ENCODE measurements at places on chromosomes 1 and 21.

DNA sequence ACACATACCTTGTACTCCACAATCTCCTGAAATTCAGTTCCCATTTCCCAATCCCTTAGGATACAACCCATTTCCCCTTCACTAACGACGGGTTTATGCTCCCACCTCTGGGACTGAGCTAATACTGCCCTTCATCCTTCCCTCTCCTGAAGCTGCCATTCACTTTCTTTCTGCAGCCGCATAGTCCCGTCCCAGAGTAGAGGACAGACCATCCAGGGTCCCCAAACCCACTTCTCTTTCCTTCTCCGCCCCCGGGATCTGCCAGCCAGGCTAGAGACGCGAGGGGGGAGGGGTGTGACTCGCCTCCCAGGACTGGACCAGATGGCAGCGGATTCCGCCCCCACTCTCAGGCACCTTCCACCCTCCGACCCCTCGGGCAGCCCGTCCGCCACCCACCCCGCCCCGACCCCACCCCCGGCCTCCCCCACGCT, 679 bp downstream of the ABL2 start:
- no peak for DNase-seq

- no peak for DNase-seq
Measured at GRCh38 chr1:82849460-82849859, 1048.7 kb downstream of the ADGRL2 start.

DNA sequence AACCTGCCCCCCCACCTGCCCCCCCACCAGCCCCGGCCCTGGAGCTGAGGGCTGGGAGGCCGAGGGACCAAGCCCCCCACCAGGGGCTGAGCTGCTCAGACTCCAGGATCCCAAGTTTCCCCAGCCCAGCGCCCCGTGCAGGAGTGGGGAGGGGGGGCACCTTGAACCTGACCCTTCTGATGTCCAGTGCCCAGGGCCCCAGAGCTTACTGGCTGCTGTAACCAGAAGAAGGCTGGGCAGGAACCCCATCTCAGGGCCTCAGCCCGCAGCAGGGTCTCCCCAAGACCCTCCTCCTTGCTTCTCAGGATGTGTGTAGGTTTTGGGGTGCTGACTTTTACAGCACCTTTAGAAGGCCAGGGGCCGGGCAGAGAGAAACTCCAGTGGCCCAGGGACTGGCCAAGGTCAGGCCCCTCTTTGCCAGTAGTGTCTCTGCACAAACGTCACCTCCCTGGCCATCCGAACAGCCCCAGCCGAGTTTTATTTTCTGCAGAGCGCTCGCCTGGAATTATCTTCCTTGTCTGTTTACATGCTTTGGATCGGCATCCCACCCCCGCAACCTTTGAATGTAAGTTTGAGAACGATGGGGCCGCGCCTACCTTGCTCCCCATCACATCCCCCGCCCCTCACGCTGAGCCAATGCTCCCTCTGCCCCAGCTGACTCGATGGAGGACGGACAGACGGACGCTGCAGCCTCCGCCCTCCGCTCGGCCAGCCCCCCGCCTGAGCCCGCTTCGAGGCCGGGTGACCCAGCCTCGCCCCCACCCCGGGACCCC, 70.1 kb upstream of the CASZ1 start:
- no peak for DNase-seq

DNA sequence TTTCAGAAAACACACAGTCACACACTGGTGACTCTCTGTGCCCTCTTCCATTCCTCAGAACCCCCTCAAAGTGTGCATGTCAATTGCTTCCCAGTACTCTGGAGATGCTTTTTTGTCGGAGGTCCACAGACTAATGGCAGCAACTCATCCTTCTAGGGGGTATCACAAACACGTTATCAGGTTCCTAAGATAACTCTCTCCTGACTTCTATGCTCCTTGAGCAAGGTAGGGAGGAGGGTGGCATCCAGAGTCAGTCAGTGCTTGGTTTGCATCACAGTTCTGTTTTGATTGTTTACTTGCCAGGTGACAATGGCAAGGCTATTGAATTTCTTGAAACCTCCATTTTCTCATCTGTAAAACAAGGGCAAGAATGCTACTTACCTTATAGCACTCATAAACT, 39.4 kb upstream of the DYNLT5 start:
- no peak for DNase-seq

- no peak for DNase-seq
Measured at GRCh38 chr1:39104158-39105060, 78.3 kb downstream of the NDUFS5 start.

DNA sequence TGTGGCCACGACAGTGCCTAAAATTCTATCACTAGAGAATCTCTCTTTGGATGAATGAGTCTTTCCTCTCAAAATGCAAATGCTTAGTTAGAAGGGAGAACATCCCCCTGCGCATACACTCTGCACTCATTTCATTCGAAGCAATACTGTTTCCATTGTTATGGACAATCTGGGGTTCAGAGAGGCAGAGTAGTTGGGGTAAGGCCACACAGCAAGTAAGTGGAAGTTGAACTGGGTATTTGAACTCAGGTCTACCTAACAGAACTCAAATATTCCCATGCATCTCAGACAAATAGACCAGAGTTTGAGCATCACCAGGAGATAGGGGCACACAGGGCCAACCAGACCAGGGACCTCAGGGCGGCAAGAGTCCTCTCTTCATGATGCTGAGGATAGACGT, 25.5 kb downstream of the RAP1GAP start:
- DNase-seq: no peak

DNA sequence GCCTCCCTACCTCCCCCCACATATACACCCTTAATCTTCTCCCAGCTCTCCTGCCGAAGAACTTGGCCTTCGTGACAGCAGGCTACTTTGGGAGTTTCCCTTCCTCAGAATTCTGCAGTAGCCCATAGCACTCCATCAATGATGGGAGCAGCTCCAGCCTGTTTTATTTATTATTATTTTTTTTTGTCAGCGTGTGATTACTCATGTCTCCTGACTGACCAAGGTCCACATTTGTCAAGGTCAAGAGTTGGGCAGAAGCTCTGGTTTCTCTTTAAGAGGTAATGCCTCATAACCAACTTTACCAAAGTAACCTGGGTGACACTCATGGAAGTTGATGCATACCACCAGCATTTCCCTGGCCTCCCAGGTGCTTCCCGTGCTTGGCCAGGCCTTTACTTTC, 125.4 kb downstream of the ZZZ3 start:
- DNase-seq: no peak

- DNase-seq: peak; percentile 20
Measured at GRCh38 chr1:33007190-33008050, 29.3 kb downstream of the AK2 start.

DNA sequence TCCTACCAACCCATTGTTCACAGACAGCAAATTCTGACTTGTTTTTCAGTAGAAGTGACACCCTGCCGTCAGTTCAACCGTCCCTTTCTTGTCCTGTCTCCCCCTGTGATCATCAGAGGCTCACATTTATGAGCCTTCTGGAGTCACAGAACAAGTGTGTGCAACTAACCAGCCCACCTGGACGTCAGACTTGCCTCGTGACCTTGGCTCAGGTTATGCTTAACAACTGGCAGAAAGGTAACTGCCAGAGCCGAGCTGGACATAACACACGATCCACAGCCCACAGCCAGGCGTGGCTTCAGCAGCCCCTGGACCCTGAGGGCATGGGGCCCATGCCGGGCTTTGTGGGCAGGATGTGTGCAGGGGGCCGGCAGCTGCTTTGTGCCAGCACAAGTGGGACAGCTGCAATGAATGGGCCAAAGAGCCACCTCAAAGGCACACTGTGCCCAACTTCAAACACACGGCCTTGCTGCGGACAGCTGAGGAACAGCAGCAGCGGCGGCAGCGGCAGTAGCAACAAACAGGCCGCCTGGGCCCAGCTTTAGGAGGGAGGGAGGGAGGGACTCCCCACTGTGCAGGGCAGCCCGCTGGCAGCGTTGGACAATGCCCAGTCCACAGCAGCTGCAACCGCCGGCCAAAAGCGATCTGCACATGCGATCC, 103.9 kb downstream of the ZBTB18 start:
- DNase-seq: no peak

DNA sequence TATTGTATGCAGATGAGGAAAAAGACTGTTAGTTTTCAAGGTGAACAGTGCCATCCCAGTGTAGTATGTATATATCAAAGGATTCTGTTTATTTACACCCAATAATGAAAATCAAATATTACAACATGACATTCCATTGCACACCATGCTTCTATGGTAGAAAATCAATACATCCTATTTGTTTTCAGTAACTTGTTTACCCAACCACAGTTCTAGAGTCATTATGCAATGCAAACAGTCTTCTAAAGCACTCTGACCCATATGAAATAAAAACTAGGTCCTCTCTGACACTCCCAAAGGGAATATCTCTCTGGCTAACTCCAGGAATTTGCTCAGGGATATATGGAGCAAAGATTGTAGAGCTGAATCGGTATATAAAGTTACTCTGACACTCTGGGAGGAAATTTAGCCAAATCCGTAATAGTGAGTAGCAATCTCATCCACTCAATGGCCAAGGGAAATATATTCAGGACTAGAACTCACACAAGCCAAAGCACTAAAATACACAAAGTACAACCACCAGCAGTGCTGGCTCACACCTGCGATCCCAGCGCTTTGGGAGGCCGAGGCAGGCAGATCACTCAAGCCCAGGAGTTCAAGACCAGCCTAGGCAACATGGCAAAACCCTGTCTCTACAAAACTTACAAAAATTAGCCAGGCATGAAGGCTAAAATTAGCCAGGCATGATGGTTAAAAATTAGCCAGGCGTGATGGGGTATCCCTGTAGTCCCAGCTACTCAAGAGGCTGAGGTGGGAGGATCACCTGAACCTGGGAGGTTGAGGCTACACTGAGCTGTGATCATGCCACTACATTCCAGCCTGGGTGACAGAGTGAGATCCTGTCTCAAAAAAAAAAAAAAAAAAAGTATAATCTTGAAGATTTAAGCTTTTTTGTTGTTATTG, 75.2 kb downstream of the RERE start:
- no peak for DNase-seq

DNA sequence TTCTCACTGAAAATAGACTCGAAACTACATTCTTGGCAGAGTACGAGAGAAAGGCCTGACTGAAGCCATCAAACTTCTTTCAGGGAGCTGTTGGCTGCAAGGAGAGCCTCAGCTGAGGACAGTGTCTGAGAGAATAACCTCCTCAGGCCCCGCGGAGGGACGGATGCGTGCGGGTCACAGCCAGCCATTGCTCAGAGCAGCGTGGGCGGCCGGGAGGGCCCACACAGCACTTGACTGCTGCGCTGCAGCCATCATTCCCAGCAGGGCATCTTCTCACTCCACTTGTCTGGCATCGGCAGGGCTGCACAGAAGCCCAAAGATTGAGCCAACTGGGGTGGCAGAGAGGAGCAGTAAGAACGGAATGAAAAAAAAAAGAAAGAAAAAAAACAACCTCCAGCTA, 113.5 kb downstream of the XCL2 start:
- DNase-seq: no peak

DNA sequence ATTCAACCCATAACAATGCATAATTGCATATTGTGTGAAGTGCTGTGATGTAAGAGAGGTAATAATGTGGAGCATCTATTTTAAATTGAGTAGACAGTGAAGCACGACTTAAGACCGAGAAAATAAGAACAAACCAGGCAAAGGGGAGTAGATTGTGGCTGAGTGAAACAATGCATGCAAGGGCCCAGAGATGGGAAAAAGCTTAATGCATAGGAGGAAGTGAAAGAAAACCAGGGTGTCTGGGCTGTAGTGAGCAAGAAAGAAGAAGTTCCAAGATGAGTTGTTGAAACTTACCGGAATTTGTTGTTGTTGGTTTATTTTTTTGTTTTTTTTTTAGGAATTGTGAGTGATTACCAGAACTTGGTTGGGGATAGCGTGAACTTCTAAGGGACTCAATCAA, 104.7 kb downstream of the SNX7 start:
- no peak for DNase-seq

- DNase-seq: peak; percentile 63
Measured at GRCh38 chr1:152870831-152871730, 7.0 kb upstream of the SMCP start.

GRCh38 chr1:198481661-198482060, 58.8 kb downstream of the ATP6V1G3 start:
- DNase-seq: no peak

DNA sequence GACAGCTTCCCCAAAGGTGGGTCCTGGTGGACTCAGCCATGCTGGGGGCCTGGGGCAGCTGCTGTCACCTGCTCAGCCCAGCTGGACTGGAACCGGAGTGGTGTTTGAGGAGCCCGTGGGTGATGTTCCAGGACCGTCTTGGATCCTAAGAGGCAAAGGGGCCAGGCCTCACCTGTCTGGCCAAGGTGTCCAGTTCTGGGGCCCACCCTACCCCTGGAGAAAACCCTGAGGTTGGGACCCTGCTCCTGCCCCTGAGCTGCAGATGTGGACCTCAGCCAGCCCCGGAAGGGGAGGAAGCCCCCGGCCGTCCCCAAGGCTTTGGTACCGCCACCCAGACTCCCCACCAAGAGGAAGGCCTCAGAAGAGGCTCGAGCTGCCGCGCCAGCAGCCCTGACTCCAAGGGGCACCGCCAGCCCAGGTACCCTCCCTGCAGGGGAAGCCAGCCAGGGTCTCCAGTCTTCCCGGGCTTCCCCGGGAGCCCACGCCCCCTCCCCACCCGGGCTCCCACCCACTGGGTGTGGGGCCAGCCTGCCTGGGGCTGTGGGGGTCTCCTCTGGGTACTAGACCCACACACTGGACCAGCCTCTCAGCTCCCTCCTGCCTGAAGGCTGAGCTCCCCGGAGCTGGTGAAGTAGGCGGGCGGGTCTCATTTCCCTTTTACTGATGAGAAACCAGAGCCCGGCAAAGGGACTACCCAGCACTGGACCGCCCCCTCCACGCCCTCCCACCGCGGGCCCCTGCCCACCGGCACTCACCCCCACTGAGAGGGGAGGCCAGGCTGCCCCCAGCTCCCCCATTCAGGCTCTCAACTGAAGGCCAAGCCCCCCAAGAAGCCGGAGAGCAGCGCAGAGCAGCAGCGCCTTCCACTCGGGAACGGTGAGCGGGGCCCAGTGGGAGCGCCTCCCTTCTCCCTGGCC, 1.3 kb downstream of the AIRE start:
- DNase-seq: no peak

GRCh38 chr1:67401443-67401842, 28.8 kb downstream of the SERBP1 start:
- no peak for DNase-seq

- no peak for DNase-seq
Measured at GRCh38 chr1:11640101-11640500, 14.1 kb downstream of the FBXO2 start.

DNA sequence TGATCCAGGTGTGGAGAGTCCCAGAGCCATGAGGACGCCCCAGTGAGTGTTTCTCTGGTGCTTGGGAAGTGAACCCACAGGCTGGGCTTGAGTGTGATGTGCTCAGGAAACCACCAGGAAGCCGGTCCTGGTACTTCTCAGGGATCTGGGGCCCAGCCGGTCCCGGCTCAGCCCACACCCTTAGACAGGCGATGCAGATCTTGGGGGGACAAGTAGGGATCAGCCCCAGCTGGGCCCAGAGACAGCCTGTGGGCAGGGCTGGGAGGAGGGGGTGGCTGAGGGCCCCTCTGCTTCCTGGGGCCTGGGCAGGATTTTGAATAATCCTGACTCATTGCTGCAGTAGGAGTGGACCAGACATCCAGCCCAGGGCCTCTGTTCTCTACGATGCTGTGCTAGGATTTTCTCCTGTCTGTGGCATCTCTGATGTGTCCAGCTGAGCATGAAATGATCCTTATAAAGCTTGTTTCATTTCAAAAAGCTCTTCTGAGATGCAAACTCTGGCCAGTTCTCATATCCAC, 698.0 kb downstream of the PTPRU start:
- no peak for DNase-seq

Data from NCI-H1930 (cell line).